ENCODE measurements at places on chromosomes 4 and X.

DNA sequence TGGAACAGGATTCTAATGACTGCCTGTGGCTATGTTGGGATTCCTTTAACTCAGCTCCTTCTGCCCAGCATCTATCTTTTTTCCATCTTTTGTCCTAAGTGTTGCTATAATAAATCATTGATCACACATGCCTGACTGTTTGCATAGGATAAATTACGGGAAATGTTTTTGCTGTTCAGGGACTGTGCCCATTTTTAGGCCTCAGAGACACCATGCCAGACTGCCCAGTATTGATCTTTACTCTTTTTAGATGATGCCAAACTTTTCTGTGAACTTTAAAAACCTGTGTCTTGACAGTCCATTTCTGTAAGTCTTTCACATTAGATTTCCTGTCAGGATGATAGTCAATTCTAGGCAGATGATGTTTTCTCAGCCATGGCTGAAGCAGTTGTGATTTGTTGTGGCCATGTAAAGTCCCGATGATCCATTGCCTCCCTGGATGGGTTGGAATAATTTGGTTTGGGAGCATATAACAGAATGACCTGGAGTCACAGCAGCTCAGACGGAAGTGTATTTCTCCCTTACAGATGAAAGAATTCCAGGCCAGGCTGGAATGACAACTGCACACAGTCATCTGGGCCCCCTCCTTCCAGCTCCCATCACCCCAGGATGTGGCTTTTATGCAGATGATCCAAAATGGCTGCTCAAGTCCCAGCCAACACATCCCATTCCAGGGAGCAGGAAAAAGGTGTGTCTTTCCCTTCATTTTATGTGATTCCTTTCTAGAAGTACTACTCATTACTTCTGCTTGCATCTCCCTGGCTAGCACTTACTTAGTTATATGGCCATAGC lies 3.4 kb downstream of the HTT-AS start:
- H3K27me3 ChIP-seq: no peaks in the 10 kb centered on the region
- no peak overlapping the region for H3K27ac ChIP-seq
- no peak for DNase-seq
- H3K36me3 ChIP-seq: peaks cover 5% of the 10 kb centered on the region
- H3K4me3 ChIP-seq: no peak overlapping the region
- peaks cover 6% of the 10 kb centered on the region for H3K4me1 ChIP-seq

GRCh38 chrX:65608026-65608425 lies 59.4 kb upstream of the MSN start:
- DNase-seq: no peak
- peaks cover 9% of the 10 kb centered on the region for H3K4me1 ChIP-seq
- no peaks in the 10 kb centered on the region for H3K36me3 ChIP-seq
- no peak overlapping the region for H3K4me3 ChIP-seq
- no peak overlapping the region for H3K27ac ChIP-seq
- H3K27me3 ChIP-seq: no peaks in the 10 kb centered on the region

GRCh38 chr4:3780347-3781171 lies 14.4 kb downstream of the ADRA2C start:
- H3K4me3 ChIP-seq: no peak overlapping the region
- peaks cover 3% of the 10 kb centered on the region for H3K27me3 ChIP-seq
- no peaks in the 10 kb centered on the region for H3K36me3 ChIP-seq
- H3K27ac ChIP-seq: no peak overlapping the region
- no peaks in the 10 kb centered on the region for H3K4me1 ChIP-seq
- DNase-seq: no peak

GRCh38 chr4:32697281-32697814 lies 1977.2 kb downstream of the PCDH7 start:
- H3K4me1 ChIP-seq: no peaks in the 10 kb centered on the region
- no peaks in the 10 kb centered on the region for H3K27me3 ChIP-seq
- no peak overlapping the region for H3K4me3 ChIP-seq

Data from SJSA1 (cell line).